AG10803 (cell line): ENCODE measurements at places on chromosomes 3 and 15.

DNA sequence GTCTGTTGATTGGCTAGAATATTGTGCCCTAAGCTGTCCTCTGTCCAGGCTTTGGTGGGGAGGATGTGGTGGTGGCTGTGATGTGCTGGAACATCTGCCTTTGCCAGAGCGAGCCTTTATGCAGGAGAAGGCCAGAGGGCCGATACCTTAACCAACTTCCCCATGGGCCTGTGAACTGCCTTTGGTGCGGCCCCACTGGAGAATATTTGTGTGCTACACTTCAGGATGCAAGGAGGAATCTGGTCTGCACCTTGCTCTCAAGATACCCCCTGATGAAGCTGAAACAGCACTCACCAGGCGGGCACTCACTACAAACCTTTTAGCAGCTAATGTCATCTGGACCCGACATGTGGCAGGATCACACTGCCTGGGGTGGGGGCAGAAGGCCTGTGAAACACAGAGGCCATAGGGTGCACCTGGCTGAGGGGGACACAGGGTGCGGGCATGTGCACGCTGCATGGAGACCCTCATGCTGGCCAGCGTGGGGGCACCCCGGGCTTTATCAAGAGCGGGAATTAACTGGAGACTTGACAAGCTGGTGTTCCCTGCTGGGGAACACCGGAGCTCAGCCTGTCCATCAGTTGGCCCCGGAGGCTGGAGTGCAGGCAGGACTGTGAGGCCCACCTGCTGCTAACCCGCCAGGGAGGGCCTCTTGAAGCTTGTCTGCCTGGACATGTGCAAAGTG, 16.4 kb downstream of the PRR23E start:
- no peak for DNase-seq

DNA sequence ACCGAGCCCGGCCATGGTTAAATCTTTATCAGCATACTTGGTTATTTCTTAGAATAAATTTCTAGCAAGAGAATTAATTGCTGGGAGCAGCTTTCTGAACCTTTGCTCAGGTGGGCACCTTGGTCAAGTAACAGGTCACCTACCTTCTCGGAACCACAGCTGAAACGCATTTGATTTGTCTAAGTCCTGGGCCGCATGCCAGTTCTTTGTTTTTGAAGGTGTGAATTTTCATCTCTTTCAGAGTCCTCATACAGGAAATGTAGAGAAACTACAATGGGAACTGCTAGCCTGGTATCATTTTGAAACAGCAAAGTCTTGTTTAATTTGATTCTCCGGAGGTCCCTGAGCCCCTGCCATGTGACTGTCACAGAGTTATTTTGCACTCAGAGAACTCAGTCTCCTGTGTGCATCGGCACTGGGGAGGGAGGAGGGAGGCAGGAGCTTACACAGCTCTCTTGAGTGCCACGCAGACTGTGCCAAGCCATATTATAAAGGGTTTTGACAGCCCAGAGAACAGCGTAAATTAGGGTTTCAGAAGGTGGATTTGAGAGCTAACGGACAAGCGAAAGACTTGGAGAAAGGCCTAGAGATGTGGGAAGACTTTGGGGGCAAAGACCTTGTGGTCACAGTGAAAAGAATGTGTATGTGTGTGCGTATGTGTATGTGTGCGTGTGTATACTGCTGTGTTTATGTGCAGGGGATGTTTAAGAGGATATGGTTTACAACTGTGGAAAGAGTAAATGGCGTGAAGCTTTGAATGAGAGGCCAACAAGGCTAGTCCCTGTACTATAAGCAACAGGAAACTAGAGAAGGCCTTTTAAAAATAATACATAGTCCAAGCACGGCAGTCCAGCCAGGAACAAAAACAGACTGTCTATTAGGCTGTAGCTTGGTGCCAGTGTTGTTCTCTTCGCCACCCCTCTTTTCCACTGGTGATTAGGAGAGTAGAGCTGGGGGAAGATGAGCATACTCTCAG, 61.8 kb upstream of the ATP13A3 start:
- no peak for DNase-seq

- DNase-seq: no peak
Observed at GRCh38 chr3:37593796-37594195, 267.9 kb upstream of the CTDSPL start.

DNA sequence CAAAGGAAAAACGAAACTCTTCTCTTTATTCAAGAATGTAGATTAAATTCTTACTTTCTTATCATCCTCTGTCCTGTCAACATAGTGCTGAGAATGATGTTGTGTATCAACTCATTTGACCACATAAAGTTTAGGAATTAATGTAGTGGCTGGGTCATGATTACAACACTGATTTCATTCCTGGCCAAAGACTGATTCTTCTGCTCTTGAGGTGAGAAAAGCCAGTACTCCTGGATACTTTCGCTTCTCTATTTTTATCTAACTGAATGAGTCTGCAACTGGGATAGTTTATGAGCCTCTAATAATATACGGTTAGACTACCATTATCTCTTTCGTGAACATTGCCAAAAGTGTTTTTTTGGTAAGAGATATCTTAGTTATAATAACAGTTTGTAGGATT, 173.0 kb downstream of the LPP start:
- no peak for DNase-seq

DNA sequence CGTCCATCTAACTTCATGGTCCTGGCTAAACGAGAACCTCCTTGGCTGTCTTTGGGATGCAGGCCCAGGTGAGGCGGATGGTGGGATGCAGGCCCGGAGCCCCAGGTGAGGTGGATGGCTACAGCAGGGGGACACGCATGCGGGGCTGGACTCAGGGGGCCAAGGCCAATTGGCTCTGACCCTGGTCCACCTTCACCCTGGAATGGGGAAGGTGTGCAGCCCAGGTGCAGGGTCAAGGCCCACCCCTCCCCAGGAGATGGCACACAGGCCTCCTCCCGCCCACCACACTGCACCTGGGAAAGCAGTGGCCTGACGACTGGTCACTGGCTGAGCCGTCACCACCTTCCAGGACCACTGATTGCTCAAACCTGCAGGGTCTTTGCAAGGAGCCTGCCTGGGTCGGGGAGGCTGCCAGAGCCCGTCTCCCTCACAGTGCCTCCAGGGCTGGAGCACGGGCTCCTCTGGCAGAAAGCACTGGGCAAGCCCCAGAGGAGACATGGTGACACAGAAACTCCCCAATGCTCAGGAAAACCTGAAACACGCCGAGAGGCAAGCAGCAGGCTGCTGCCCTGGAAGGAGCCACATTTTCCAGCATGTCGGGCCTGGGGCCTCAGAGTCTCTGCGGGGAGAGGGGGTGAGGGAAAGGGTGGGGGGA, 159.6 kb downstream of the LRRK1 start:
- no peak for DNase-seq

DNA sequence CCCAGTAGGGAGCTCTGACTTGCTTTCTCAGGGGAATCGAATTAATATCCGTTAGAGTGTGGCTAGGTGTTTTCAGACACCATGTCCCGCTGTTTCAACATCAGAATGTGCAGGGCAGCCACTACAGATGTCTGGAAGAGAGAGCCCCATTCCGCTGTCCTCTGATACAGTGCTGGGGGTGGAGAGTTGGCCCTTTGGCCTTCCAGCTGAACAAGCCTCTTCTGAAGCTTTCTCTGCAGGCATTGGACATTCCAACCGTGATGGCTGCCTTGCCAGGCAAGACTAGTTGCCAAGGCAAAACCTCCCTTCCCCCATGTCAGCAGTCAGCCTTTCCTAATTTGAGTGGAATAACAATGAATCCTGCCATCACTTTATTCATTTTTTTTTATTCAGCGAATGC, 1.5 kb downstream of the FAH start:
- peak; percentile 19 for DNase-seq

DNA sequence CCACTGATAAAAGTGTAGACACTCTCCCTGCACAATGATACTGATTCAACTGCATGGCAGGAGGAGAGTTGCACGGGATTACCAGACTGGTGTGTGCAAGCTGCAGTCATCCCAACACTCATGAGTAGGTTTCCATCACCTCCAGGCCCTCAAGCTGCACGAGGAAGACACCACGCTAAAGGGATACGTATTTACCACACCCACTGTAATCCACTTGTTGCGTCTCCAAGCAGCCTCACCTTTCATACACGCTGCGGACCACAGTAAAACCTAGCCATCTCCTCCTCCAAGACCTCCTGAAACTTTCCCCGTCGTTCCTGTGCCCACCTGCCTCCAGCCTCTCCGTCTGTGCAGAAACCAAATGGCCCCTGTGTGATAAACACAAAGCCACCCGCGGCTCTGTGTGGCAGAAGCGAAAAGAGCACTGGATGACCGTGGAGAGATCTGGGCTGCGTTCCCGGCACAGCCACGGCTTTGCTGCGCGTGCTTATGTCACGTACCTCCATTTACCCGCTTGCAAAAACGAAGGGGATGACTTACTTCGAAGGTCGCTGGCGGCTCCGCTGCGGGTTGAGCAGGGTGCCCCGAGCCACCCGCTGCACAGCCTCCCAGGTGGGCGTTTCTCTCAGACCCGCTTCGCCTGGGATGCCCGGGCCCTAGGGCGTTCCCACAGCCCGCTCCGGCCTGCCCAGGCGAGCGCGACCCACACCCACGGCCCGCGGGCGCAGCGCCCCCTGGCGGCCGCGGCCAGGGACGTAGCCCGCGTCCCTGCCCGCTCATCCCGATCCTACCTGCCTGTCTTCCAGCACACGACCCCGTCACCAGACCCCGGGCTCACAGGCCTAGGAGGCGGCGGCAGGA, 643 bp downstream of the ABCC5 start:
- DNase-seq: peak; percentile 47

DNA sequence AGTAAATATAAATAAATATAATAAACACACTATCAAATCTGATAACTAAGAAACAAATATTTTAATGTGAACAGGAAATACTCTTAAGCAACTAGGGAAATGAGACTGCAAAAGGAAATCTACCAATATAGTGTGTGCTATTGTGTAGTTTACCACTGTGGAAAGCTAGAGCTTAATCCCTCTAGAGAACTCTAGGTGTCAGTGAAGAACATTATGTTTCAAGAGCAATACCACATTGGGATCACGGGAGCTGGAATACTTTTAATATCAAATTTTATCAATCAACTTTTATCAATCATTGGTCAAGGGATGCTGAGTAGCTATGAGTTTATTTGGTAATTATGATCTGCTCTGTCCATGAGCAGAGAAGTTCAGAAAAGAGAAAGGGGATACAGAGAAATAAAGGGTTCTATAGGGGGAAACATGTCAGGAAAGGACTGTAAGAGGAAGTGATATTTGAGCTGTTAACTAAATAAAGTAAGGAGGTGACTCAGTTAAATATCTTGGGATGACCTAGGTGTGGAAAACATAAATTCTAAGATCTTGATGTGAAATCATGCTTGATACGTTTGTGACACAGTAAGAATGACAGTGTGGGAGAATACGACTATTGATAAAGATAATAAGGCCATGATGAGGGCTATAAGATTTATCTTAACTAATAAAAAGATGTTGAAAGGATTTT, 762.2 kb upstream of the ALCAM start:
- DNase-seq: peak; percentile 30

DNA sequence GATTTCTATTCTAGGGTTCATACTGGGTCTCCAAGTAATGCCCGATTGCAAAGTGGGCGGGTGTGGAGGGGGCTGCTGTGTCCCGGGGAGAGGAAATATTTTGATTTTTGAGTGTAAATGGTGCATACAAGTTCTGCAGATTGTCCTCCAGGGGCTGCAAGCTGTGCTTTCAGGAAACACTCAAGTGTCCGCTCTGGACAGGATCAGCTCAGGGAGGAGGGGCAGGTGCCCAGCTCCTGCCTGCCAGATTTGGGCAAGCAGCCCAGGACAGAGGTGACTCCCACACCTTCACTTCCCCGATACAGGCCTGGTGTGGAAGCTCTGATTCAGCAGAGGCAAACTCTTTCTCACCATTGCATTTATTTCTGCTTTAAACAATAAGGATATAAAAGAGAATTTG, 142.7 kb downstream of the ALDH1A2 start:
- no peak for DNase-seq

DNA sequence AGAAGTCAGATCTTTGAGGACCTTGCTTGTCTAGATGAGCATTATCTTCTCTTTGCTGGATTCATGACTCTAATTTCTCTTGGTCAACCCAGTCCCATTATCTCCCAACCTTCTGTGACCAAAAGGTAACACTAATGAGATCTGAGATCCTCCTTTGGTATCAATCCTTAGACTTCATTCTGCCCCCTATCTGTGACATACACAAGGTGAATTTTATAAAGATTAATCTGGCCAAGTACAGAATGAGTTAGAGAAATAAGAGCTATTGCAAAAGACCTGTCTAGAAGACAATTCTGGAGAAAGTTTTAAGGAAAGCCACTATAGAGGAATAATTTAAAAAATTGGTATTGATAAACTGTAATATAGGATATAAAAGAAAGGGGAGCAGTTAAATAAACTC, 113.8 kb upstream of the KCNMB2 start:
- no peak for DNase-seq

- DNase-seq: no peak
Observed at GRCh38 chr3:106172780-106173179, 304.0 kb upstream of the CBLB start.

DNA sequence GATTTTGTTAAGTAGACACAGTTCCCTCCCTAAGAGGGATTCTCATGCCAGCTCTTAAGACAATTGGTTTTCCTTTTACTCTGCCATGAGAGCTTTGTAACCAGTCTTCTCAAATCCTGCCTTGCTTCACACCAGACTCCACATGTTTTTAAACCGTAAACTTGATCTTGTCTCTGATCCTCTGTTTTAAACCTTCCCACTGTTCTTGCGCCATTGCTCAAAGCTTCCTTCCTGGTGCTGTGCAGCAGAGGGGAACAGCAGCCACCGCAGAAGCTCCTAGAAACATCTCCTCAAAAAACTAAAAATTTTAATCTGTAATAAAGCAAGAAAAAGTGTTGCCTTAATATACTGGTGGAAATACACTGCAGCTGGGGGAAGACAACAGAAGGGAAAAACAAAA, 154.5 kb upstream of the SATB1 start:
- no peak for DNase-seq

GRCh38 chr15:101258238-101259144, 6.6 kb upstream of the CHSY1 start:
- peak; percentile 75 for DNase-seq

- no peak for DNase-seq
Observed at GRCh38 chr15:40369474-40369869, 11.5 kb downstream of the DISP2 start.

GRCh38 chr3:109597444-109597843, 260.1 kb upstream of the DPPA4 start:
- no peak for DNase-seq

GRCh38 chr3:34988296-34988695, 651.0 kb upstream of the ARPP21 start:
- no peak for DNase-seq

DNA sequence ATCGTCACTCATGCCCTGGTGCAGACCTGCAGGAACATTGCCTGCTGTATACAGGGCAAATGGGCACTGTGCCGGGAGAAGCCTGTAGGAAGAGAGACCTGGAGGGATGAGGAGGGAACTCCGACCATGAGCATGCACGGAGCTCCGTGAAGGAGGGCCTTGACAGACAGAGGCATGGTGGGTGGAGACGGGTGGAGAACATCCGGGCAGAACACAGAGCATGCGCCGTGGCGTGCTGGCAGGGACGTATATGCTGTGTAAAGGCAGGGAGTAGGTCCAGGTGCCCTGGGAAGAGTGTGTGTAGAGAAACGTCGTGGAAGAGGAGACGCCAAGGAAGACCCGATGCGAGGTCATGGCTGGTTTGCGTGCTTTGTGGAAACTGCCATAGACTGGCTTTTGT, 133.0 kb upstream of the FAN1 start:
- DNase-seq: no peak
